Ascending aorta (tissue), 2 donors: ENCODE measurements at places on chromosomes 2 and 18. TPM values are rescaled to one million over a fixed set of nuclear protein-coding genes. Genes with fewer than 3 reads are reported as not detected.
A peak's percentile ranks its signal among the peaks of the same experiment; 100 is the strongest.

GPBAR1 gene
- total RNA-seq, result not detected

DDX18 gene
- 20.5 TPM for total RNA-seq

DNA sequence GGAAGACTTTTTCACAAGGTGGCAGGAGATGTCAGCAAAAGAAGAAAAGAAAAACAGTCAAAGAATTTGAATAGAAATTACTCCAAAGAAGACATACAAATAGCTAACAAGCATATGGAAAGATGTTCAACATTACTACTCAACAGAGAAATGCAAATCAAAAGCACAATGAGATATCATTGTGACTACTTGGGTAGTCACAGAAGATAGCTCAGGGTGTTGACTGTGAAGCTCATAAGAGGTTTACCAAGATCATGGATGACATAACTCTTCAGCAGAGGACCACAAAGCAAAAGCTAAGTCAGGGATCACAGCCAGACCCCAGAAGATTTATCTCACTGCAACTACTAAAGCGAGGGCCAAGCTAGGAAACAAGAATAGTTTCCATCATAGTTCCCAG lies 53.0 kb upstream of the TANK start:
- no peak for DNase-seq

GRCh38 chr2:72993147-72993932 lies 76.0 kb downstream of the EMX1 start:
- no peak for DNase-seq

DNA sequence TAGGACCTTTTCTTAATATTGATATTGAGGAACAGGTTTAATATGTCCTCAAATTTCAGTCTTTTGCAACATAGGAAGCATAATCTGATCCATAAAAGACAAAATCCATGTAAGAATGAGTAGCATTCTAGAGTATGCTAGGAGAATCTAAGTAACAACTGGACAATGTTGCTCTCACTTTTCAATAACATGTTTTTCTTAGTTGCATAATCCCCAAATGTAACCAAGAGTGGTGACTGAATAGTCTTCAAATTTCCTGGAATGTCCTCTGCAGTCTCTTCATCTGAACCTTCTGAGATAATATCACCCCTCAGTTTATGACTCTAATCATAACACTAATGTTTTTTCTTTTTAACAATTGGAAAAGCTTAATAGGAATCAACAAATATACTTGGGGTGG lies 110.0 kb upstream of the ZEB2 start:
- DNase-seq, result no peak

GRCh38 chr2:6434438-6434837 lies 431.3 kb downstream of the CMPK2 start:
- DNase-seq, result no peak

- no peak for DNase-seq
These were observed 40.9 kb upstream of the STPG4 start for GRCh38 chr2:47196046-47196445.

GRCh38 chr2:49796266-49796665 lies 642.0 kb upstream of the FSHR start:
- DNase-seq, result no peak

- no peak for DNase-seq
These were observed 22.4 kb downstream of the RRM2 start for GRCh38 chr2:10144771-10145518.

- DNase-seq, result peak; percentile 94
These were observed 32.9 kb downstream of the HS1BP3 start for GRCh38 chr2:20617892-20618467.

DNA sequence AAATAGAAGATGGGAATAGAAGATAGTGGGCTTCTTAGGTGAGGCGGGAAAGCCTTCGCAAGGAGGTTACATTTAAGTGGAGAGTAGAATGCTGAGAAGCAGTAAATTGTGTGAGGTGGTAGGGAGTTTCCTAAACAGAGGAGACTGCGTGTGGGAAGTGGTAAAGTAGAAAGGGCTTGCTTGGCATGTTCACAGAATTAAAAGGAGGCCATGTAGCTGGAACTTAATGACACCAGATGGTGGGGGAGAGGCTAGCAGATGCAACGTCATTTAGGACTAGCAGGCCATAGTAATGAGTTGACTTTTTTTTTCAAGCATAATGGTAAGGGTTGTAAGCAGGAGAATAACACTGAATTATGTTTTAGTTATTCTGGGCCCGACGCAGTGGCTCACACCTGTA lies 13.0 kb upstream of the RTN4 start:
- no peak for DNase-seq

GRCh38 chr2:240569523-240569997 lies 1.3 kb downstream of the RNPEPL1 start:
- peak; percentile 64 for DNase-seq

DNA sequence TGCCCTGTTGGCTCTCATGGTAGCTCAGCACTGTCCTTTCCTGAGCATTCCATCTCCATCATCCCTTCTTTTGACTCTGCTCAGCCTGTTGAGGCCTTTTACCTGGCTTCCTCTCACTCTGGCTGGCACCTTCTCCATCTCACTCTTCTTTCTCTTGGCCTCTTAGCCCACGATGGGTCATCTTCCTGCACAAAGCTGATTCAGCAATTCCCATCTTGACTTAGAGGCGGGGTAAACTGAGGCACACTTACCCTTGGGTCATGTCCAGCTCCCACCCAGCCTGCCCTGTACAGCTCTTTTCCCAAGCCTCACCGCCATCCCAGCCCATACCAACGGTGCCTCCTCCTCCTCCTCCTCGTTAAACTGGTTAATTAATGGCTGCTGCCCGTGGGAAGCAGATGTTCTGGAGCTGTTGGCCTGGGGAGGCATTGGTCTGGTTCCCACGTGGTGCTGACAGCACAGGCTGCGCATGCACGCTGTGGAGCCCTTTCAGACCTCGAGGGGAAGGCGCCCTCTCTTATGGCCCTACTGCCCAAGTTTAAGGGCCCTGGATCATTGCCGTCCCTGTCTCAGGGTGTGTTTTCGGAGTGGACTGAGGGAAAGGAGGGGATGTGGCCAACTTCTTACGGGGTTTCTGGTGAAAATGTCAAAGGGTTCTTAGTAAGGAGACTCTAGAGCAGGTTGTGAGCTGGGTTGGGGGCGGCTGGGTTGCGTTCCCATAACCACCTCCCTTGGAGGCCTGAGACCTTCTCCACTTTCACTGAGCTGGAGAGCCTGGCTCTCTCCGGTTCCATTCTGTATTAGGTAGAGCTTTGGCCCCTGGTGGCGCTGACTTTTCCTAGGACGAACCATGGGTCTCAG lies 10.9 kb downstream of the WNT10A start:
- peak; percentile 39 for DNase-seq

DNA sequence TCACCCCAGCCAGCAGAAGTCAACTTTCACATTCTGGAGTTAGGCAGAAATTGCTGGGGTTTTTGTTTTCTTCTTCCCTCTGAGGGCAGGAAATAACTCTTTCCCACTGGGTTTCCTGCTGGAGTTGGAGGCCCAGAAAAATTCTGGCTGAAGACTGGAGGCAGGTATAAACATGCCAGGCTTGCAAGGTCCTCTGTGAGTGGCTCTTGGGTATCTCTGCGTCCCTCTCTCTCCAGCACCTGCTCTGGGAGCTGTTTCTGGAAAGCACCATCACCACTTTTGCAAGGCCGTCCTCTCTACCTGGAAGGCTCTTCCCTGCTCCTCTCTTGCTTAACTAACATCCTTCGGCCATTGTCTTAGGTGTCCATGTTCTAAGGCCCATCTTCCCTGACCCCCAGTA lies 91.0 kb downstream of the MCFD2 start:
- DNase-seq, result no peak

DNA sequence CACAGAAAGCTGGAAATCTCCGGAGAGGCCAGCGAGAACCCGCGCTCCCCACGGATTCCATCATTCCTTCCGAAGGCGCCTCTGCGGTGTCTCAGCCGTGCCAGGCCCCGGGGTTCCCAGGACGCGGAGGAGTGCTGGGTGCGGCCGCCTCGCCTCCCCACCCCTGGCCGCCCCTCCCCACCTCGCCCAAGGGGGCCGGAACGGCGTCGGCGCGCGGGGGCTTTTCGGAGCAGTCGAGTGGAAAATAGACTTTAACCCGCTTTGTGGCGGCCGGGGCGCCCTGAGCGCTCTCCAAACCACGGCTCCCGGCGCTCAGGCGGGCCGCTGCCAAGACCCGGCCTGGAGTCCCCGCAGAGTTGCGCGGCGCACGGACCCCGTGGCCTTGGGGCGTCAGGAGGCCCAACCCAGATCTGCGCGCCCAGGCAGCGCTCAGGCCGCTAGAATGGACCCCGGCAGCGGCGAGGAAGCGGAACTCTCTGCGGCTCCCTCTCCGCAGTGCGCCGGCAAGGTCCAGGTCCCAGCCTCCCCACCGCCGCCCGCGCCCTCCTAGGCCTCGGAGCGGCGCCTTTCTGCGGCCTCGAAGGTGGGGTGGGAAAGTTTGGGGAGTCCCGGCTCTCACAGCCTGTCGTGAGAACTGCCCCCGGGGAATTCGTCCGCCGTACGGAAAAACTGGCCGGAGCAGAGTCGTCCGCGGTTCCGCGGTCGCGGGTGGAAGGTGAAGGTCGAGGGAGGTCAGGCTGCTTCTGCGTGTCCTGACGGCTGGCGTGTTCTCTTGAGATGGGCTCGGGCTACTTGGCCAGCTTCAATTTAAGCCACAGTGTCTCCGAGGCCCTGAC lies 1.2 kb upstream of the EMX1 start:
- DNase-seq, result no peak

GRCh38 chr2:97983698-97984097 lies 12.1 kb downstream of the TMEM131 start:
- no peak for DNase-seq

- DNase-seq, result no peak
These were observed 126.8 kb downstream of the SLC8A1 start for GRCh38 chr2:40325116-40325515.
